CD8-positive, alpha-beta memory T cell (primary cell): ENCODE measurements at places on chromosomes 1 and 21. TPM values are rescaled to one million over a fixed set of nuclear protein-coding genes. Genes with fewer than 3 reads are reported as not detected.

DNA sequence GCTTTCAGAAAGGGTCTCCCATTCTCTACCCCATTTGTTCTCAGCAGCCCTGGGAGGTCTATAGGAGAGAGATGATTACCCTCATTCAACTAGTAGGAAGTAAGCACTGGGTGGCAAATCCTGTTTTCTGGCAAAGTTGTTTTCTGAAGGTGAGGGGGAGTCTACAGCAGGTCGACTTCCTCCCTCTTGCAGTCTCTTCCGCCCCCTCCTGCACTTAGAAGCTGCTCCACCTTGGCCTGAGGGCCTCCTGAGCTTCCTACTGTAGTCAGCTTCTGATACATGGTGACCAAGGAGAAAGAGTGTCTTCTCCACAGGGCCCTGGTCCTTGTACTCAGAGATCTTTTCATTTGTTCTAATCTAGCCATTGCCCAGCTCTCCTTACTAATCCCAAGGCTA is 93.1 kb downstream of the RGL1 start:
- DNase-seq = no peak

DNA sequence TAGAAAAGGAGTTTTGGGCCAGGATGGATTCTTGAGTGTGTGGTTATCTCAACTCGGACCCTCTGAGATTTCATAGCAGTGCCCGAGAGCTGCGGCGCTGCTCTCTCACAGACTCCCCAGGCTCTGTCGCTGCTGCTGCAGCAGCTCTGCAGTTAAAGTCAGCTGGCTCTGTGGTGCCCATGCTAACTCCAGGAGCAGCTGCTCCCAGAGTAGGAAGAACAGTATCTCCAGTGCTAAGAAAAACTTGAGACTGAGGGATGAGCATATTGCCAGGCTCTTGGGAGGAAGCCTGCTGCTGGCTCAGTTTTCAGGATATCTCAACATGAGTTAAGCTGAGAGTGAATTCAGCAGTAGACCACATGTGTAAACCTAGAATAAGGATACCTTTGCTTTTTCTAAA is 4.5 kb downstream of the LCE2D start:
- no peak for DNase-seq

GRCh38 chr1:91851130-91852010 is 34.6 kb downstream of the TGFBR3 start:
- DNase-seq = no peak

GRCh38 chr1:2306151-2306978 is 78.2 kb downstream of the SKI start:
- DNase-seq = no peak

Gene HSF2BP
- 0.53 TPM for total RNA-seq

Gene OR2T33
- total RNA-seq = not detected

Gene LCE2C
- total RNA-seq = not detected

Gene APOBEC4
- not detected for total RNA-seq

Gene LDLRAD1
- not detected for total RNA-seq

Gene PADI4
- total RNA-seq = 0.27 TPM

Gene OR10Z1
- total RNA-seq = not detected

Gene BGLAP
- total RNA-seq = 1.5 TPM
